Activated naive CD8-positive, alpha-beta T cell treated with anti-CD3 and anti-CD28 coated beads, Interleukin-2, amount 50 U/mL, for 24 hours (primary cell): ENCODE measurements at places on chromosomes 3 and 15.

- DNase-seq, result no peak
These were observed 40.3 kb upstream of the ESYT3 start for GRCh38 chr3:138394156-138394555.

DNA sequence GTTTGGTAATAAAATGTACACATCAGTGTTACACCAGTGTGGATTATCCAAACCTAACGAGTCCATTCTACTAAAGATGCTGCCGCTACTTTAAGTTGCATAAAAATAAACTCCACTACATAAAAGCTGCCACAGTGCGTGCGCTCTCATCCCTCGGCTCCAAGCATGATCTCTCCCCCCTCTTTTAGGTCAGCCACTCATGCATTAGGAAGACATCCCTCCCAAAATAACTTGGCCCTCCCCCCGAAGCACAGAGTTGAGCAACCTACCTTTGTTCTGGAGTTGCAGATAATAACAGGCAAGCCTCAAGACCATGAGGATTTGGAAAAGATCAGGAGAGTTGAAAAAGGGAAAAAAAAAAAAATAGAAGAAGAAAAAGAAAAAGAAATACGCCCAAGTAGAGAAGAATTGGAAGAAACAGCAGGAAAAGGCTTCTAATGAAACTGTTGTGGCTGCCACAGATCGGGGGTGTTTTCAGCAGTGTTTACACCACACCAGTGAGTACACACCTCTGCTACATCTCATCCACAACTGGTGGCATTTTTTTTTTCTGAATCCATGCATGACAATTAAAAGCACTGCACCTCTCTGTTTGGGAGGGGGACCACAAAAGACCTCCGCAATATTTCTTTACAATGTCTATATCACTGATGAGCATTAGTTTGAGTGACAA lies 339.2 kb downstream of the FOXP1 start:
- DNase-seq, result no peak

GRCh38 chr3:66395635-66396034 lies 105.2 kb downstream of the LRIG1 start:
- no peak for DNase-seq

DNA sequence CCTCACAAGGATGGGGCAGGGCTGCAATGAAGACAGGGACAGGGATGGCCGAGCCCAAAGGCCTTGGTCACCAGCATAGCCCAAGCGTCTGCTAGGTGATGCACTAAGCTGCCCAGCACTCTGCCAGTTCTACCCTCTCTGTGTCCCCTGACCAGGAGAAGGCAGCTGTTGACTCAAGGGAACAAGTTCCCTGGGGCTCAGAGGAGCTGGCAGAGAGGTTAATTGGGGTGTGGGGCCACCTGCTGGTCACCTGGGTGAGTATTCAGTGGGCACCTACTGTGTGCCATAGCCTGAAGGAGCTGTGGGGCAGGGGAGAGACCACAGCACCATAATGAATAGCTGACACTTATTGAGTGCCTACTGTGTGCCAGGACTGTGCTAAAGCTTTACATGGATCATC lies 22.0 kb upstream of the DOCK3 start:
- DNase-seq, result peak; percentile 62

GRCh38 chr3:16898595-16899395 lies 14.0 kb downstream of the PLCL2 start:
- DNase-seq, result no peak

GRCh38 chr15:89499156-89499555 lies 2.8 kb upstream of the RHCG start:
- no peak for DNase-seq

- no peak for DNase-seq
These were observed 331.1 kb downstream of the C3orf38 start for GRCh38 chr3:88480822-88481221.

DNA sequence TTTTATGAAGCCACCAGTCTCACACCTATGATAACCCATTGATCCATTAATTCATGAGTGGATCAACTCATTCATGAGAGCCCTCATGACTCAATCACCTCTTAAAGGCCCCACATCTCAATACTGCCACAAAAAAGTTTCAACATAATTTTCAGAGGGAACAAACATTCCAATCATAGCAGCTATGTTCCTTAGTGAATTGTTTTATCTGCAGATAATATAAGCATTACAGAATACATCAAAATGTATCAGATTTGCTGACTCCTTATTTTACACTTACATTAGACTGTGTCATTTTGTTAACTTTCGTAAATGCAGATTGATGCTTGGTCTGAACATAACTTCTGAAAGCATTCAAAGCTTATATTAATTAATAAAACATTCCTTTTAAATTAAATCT lies 155.3 kb upstream of the MBNL1 start:
- DNase-seq, result no peak

- no peak for DNase-seq
These were observed 31.4 kb upstream of the CHRNB4 start for GRCh38 chr15:78672285-78673014.

DNA sequence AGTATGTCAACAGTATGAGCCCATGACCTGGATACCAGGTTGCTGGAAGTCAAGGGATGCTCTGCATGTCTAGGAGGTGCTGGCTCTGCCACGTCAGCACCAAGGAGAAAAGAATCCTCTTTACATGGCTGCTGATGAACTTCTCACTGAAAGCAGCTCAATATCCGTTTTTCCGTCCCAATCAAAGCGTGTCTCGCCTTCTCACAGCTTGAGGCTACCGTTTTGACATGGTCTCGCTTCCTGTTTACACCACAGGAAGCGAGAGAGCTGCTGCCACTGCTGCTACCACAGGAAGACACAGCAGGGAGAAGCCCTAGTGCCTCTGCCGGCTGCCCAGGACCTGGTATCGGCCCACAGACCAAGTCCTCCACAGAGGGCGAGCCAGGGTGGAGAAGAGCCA lies 27.3 kb downstream of the STARD5 start:
- DNase-seq, result peak; percentile 71

GRCh38 chr3:61387817-61388216 lies 136.6 kb upstream of the FHIT start:
- no peak for DNase-seq

DNA sequence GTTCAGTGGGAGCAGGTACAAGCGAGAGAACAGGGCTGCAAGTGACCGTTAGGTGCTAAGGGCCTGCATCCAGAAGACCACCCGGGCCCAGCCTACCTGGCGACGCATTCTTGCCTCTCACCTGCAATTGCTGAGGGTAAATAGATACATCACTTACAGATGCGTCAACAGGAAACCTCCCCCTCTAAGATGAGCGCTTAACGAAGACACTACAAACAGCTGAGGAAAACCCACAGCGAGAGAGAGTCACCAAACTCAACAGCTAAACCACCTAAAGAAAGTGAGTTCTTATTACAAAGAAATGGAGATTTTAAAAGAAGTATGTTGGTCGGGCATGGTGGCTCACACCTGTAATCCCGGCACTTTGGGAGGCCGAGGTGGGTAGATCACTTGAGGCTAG lies 157.9 kb downstream of the CHSY1 start:
- DNase-seq, result no peak

- no peak for DNase-seq
These were observed 857.9 kb upstream of the CADM2 start for GRCh38 chr3:84100861-84101260.

GRCh38 chr3:178445139-178445538 lies 91.1 kb upstream of the KCNMB2 start:
- no peak for DNase-seq

- DNase-seq, result peak; percentile 22
These were observed 34.8 kb upstream of the RASA2 start for GRCh38 chr3:141452045-141452444.

- DNase-seq, result peak; percentile 18
These were observed 257.2 kb upstream of the NECTIN3 start for GRCh38 chr3:110814170-110815007.

GRCh38 chr3:2771193-2771592 lies 339.0 kb downstream of the IL5RA start:
- no peak for DNase-seq

DNA sequence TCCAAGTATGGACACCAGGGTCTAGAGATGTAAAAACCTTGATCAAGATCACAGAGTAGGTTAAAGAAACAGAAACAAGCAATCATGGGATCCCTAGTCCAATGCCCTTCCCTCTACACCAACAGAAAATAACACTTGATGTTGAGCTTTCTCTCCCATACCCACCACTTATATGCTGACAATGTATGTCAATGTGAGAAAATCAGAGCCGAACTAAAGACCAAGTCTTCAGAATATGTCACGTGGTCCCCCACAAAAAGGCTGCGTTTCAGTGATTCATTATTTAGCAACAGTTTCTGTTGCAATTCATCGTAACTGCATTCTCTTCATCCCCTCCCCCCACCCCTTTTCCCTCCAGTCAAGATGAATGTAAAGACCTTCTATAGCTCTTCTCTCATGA lies 278.9 kb upstream of the STT3B start:
- no peak for DNase-seq

- DNase-seq, result no peak
These were observed 29.0 kb downstream of the TTBK2 start for GRCh38 chr15:42891569-42891968.

- DNase-seq, result no peak
These were observed 398.7 kb downstream of the SHQ1 start for GRCh38 chr3:72449551-72449950.

DNA sequence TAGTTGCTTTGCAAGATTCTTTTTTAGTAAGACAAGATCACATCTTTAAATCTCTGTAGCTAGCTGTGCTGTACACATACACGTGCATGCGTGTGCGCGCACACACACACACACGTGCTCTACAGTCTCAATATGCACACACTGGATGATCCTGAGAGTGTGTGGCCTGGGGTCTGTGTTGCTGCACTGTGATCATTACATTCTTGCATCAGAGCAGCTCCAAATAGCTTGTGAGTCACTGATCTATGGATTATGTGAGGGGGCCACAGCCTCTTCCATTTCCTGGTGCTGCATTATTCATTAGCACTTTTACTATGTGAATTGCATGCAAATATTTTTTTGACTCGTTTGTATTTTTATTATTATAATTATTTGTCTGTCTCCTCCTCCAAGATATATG lies 34.6 kb downstream of the MCTP2 start:
- no peak for DNase-seq

- no peak for DNase-seq
These were observed 71.0 kb downstream of the THSD4 start for GRCh38 chr15:71186267-71186666.

- no peak for DNase-seq
These were observed 134.9 kb downstream of the STT3B start for GRCh38 chr3:31667582-31667981.

DNA sequence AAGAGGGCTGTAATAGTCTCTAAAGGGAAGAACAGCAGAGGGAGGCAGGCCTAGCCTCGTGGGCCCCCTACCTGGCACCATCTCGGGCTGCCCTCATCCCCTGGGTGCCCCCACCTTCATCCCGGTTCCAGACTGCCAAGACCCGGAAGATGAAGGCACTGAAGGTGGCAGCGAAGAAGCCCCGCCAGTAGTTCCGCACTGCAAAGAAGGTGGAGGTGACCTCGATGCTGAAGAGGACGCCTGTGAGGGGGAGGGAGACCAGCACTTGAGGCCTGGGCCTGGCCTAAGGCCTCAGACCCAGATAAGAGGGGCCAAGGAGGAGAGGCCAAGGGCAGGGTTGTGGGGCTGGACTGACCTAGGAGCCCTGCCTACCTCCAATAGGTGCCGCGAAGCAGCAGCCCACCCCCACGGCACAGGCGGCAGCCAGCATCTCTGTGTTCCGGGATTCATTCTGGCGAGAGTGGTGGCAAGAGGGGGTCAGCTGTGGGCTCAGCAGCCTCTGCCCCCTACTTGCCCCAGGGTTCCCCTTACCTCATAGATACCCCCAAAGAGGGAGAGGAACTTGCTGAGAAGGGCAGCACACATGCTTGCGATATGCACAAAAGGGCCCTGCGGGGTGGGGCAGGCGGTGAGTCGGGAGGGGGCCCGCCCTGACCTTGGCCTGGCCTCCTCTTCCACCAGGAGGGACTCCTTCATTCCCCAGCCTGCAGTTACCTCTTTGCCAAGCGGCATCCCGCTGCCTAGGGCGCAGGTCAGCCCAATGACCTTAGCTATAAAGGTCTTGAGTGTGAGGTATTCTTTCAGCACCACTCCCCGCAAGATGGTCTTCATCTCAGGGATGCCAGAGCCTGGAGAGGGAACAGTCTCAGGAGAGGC lies 3.9 kb downstream of the CLCN2 start:
- DNase-seq, result no peak

GRCh38 chr3:138881233-138881632 lies 46.5 kb upstream of the PIK3CB start:
- DNase-seq, result no peak

DNA sequence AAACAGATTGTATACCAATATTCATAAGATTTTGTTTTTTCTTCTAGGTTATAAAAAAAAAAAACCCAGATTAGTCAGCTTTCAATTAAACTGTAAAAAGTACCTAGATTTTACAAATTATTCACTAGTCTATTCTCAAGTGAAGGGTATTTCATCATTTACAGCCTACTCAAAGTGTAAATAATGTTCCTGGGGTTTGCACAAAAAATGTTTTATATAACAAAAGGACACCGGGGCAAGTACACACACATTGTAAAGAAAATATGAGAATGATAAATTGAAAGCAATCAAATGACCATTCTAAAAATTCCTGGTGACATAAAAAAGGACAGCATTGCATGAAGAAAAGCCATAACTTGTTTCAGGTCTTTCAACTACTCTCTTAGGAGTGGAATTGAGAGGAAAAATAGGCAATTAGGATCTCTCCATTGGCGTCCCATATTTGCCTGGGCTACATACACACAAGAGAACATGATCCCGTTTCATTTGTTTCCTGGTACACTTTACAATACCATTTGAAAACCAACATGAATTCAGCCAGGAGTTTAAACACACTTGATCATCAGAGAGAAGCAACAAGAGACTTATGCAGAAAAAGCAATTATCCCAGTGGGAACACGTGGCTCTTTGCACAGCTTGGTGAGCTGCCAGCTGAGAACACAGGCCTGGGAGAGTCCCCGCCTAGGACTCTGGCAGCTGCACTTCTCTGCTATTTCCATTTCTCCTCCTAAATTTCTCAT lies 1039.2 kb downstream of the ROBO1 start:
- no peak for DNase-seq
